ENCODE measurements at places on chromosomes 16 and 17.

DNA sequence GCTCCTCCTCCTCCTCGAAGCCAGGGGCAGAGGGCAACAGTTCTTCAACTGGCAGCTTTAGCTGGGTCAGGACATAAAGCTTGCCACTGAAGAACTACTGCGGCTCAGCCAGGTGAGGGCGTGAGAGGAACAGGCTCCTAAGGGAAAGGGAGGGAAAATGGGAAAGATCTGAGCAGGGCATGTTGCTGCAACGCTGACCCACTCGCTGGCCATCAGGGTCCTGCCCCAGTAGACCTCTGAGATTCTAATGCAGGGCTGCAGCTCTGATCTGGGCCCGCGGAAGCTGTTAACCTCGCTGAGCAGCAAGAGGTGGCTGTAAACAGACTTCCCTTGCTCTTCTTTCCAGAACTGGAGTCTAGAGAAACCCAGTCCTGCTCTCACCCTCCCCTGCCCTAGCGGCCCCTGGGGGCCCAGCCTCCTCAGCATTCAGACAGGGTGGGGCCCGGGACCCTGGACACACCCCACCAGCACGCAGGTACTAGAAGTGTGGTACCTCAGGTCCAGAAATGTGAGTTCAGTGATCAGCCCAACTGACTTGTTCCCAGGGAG, 3.8 kb upstream of the TLCD2 start:
- no peak for DNase-seq
- no peak overlapping the region for H3K27ac ChIP-seq
- no peaks in the 10 kb centered on the region for H3K36me3 ChIP-seq
- peaks cover 13% of the 10 kb centered on the region for H3K27me3 ChIP-seq
- peak overlapping the region; percentile 76 for H3K4me3 ChIP-seq

GRCh38 chr16:88763502-88764053, 21.4 kb downstream of the PIEZO1 start:
- no peak overlapping the region for H3K4me3 ChIP-seq
- peaks cover 5% of the 10 kb centered on the region for H3K36me3 ChIP-seq
- H3K27me3 ChIP-seq = no peaks in the 10 kb centered on the region
- H3K4me1 ChIP-seq = peaks cover 23% of the 10 kb centered on the region
- DNase-seq = no peak
- no peak overlapping the region for H3K27ac ChIP-seq

DNA sequence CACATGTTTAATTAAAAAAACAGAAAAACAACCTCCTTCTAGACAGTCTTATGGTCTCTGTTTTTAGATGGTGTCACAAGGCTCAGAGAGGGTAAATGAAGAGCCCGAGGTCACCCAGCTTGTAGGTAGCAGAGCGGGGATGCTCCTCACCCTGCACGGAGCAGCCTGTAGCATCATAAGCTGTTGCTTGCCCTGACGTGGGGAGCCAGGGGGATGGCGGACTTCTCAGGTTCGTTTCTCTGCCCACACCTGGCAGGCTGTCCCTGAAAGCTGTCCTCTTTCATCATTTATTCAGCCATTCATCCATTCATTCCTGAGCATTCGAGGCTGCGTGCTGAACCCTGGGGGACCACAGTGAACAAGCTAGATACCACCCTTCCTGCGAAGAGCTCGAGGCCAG, 75.7 kb upstream of the KSR1 start:
- H3K36me3 ChIP-seq = no peaks in the 10 kb centered on the region
- H3K4me3 ChIP-seq = no peak overlapping the region
- no peak overlapping the region for H3K27ac ChIP-seq
- peaks cover 6% of the 10 kb centered on the region for H3K27me3 ChIP-seq

DNA sequence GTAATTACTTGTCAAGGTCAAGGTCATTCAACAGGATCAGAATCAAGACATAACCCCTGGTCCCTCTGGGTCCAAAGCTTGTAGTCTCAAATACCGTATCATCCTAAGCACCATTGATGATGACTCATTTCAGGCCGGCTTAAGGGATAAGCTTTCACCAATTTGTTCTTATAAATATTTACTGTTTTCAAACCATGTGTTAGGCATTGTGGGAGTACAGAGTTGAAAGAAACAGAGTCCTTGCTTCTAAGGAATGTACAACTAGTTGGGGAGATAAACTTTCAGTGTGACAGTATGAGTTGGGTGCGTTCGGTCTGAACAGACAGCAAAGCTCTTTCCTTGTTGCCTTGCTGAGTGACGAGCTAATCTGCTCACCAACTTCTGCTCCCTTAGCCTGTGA, 183.5 kb upstream of the MAF start:
- no peak for DNase-seq
- H3K4me3 ChIP-seq = no peak overlapping the region
- H3K36me3 ChIP-seq = no peaks in the 10 kb centered on the region
- no peak overlapping the region for H3K27ac ChIP-seq
- H3K4me1 ChIP-seq = no peaks in the 10 kb centered on the region
- peaks cover 2% of the 10 kb centered on the region for H3K27me3 ChIP-seq

DNA sequence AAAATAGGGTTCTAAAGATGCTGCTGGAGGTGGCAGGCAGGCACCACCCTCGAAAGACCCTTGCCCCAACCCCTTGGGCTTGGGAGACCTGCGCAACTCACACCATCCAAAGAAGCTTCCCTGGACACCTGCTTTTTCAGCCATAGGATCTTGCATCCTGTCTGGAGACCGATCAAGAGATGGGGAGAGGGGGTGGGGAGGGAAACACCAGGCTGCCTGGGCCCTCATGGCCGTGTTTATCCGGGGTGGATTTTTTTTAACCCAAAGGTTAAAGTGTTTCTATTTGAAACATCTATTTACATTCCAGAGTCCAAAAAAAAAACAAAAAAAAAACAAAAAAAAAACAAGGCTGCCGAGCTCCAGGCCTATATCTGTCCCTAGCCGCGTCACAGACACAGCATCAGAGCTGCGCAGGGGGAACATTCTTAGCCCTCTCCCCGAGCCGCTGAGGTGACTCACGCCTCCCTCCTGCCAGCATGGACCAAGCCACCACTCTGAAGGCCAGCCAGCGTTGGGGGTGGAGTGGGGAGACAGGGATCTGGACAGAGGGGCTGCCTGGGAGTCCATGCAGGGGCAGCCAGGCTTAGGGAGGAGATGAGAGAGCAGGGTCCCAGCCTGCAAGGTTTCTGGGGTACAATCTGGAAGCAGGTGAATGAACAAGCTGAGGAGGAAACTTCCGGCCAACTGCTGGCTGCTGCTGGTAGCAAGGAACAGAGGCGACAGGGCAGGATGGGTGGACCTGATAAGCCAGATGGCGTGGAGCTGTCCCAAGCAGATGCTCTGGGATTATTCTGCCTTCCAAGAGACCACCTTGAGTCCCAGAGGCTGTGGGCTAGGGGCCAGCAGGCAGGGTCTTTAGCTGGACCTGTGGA, 14.8 kb downstream of the HDAC5 start:
- no peak overlapping the region for H3K27ac ChIP-seq
- H3K36me3 ChIP-seq = peaks cover 4% of the 10 kb centered on the region
- no peaks in the 10 kb centered on the region for H3K27me3 ChIP-seq
- no peak overlapping the region for H3K4me3 ChIP-seq

- H3K36me3 ChIP-seq = peaks cover 6% of the 10 kb centered on the region
- peak overlapping the region; percentile 90 for H3K4me3 ChIP-seq
- no peak overlapping the region for H3K27ac ChIP-seq
- peaks cover 27% of the 10 kb centered on the region for H3K4me1 ChIP-seq
- no peak for DNase-seq
Observed at GRCh38 chr17:42683407-42684034, 1.2 kb downstream of the CNTNAP1 start.

DNA sequence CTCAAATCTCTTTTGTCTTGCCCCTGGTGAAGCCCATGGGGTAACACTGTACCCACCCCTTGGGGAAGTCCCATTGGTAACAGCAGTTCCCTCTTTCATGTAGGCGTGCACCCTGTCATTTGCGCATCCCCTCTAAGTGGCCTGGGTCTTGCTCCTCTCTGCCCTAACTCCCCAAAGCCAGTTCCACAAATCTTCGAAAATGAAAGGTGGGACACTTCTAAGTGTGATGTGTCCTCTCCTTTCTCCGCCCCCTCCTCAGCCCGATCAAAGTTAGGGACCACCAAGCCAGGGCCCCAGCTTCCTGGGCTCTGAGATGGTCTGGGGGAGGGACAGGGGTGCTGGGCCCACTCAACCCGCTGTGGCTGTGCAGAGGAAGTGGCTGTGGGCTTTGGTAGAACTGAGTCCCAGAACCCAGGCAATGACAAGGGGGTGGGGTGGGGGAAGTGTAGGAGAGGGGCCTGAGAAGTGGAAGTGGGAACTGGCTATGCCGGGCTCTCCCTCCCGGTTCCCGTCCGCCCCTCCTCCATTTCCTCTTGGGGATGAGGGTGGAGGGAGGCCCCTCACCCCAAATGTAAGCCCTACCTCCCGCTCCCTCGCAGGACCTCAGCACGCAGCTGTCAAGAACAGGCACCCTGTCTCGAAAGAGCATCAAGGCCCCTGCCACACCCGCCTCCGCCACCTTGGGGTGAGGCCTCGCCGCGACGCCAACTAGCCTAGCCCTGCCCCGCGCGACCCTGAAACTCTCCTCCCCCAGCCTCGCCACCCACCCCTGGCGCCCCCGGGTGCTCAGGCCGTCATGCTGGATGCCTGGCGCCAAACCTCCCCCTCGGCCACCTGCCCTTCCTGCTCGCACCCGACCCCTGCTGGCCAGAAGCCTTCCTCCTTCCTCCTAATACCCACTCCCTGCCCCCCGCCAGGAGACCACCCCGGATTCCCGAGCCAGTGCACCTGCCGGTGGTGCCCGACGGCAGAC, 8.7 kb downstream of the ABI3 start:
- peaks cover 50% of the 10 kb centered on the region for H3K4me1 ChIP-seq
- peak overlapping the region; percentile 68 for H3K4me3 ChIP-seq
- DNase-seq = peak; percentile 74
- peak overlapping the region; percentile 93 for H3K27ac ChIP-seq
- H3K36me3 ChIP-seq = peaks cover 17% of the 10 kb centered on the region
- H3K27me3 ChIP-seq = no peaks in the 10 kb centered on the region

- no peaks in the 10 kb centered on the region for H3K36me3 ChIP-seq
- no peak overlapping the region for H3K4me3 ChIP-seq
- H3K27ac ChIP-seq = no peak overlapping the region
- no peak for DNase-seq
Observed at GRCh38 chr16:49867796-49868668, 12.1 kb upstream of the ZNF423 start.

DNA sequence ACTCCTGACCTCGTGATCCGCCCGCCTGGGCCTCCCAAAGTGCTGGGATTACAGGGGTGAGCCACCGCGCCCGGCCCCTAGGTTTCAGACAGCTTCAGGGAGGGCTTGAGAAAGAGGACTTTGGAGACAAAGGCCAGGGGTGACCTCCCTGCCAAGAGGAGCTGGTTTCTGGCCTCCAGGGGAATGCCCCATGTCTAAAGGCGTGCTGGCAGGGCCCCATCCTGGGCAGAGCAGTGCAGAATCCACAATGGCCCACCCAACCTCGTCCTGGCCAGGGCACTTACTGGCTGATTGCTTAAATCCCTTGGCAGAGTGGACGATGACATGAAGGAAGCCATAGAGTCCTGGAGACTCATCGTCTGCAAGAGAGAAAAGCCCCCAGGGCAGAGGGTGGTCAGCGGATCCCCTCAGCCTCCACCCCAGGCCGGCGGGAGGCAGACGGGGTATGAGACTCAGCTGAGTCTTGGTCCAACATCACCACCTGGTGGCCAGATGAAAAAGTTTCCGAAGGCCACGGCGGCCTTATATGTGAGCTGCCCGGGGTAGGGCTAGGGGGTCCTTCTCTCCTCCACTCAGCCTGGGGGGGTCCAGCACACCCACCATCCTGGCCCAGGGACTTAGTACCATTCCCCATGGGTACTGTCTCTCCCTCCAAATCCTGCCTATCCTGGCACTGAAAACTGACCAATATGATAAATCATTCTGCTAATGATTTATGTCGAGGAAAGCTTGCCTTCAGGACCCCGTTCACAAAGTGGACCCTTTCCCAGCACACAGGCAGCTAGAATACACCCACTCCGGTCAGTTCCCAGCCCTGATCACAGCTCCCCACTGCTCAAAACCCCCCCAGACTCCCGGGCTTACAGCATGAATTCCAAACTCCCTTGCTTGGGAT, 59.1 kb downstream of the TIMM22 start:
- peak overlapping the region; percentile 3 for H3K27ac ChIP-seq
- H3K4me3 ChIP-seq = no peak overlapping the region
- peaks cover 3% of the 10 kb centered on the region for H3K4me1 ChIP-seq
- peak; percentile 54 for DNase-seq
- peaks cover 27% of the 10 kb centered on the region for H3K36me3 ChIP-seq
- no peaks in the 10 kb centered on the region for H3K27me3 ChIP-seq

GRCh38 chr17:48544349-48545021, 424 bp downstream of the HOXB2 start:
- H3K36me3 ChIP-seq = no peaks in the 10 kb centered on the region
- peaks cover 29% of the 10 kb centered on the region for H3K27me3 ChIP-seq
- H3K4me3 ChIP-seq = peak overlapping the region; percentile 82
- H3K4me1 ChIP-seq = peaks cover 14% of the 10 kb centered on the region
- peak overlapping the region; percentile 40 for H3K27ac ChIP-seq
- DNase-seq = no peak

GRCh38 chr16:6153901-6154300, 1056.3 kb upstream of the EEF2KMT start:
- no peaks in the 10 kb centered on the region for H3K4me1 ChIP-seq
- DNase-seq = no peak
- no peak overlapping the region for H3K27ac ChIP-seq
- no peaks in the 10 kb centered on the region for H3K36me3 ChIP-seq
- H3K4me3 ChIP-seq = no peak overlapping the region
- no peaks in the 10 kb centered on the region for H3K27me3 ChIP-seq

DNA sequence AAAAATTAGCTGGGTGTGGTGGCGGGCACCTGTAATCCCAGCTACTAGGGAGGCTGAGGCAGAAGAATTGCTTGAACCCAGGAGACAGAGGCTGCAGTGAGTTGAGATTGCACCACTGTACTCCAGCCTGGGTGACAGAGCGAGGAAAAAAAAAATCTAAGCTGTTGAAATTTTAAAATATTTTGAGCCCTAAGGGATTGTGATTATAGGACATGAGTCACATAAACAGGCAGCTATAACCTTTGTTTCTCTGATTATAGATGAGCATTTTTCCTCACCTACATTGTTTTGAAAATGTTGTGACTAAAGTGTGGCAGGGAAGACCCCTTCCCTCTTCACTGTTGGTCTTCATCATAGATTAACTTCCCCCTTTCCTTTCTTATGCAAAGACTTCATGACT, 135.5 kb downstream of the MGAT5B start:
- no peaks in the 10 kb centered on the region for H3K36me3 ChIP-seq
- H3K4me1 ChIP-seq = peaks cover 4% of the 10 kb centered on the region
- peaks cover 17% of the 10 kb centered on the region for H3K27me3 ChIP-seq
- DNase-seq = no peak
- H3K27ac ChIP-seq = no peak overlapping the region

GRCh38 chr17:13753771-13754170, 152.0 kb upstream of the HS3ST3A1 start:
- no peaks in the 10 kb centered on the region for H3K4me1 ChIP-seq
- H3K27me3 ChIP-seq = peaks cover 5% of the 10 kb centered on the region
- no peaks in the 10 kb centered on the region for H3K36me3 ChIP-seq
- no peak overlapping the region for H3K27ac ChIP-seq
- DNase-seq = no peak
- no peak overlapping the region for H3K4me3 ChIP-seq

DNA sequence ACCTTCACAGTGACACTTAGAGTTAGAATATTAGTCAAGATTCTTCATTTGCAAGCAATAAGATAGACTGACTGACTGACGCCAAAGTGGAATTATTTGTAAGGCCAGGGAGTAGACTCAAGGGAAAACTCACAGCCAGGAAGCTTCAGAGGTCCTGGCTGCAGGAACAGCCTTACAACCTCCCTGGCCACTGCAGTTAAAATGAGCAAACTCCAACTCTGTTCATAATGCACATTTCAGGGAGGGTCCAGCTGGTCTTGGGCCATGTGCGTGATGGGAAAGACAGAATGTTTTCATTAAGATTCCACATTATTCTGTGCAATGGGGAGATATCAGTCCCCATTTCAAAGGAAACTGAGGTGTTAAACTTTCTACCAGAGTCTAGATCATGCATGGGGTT, 9.9 kb downstream of the CAPNS2 start:
- no peak overlapping the region for H3K4me3 ChIP-seq
- H3K27me3 ChIP-seq = no peaks in the 10 kb centered on the region
- no peaks in the 10 kb centered on the region for H3K4me1 ChIP-seq
- no peak overlapping the region for H3K27ac ChIP-seq
- H3K36me3 ChIP-seq = no peaks in the 10 kb centered on the region
- no peak for DNase-seq
